Nephron progenitor cell (in vitro differentiated cells): ENCODE measurements at places on chromosomes 4 and X.

GRCh38 chrX:64427787-64428186 is 32.5 kb upstream of the MTMR8 start:
- DNase-seq, result no peak

DNA sequence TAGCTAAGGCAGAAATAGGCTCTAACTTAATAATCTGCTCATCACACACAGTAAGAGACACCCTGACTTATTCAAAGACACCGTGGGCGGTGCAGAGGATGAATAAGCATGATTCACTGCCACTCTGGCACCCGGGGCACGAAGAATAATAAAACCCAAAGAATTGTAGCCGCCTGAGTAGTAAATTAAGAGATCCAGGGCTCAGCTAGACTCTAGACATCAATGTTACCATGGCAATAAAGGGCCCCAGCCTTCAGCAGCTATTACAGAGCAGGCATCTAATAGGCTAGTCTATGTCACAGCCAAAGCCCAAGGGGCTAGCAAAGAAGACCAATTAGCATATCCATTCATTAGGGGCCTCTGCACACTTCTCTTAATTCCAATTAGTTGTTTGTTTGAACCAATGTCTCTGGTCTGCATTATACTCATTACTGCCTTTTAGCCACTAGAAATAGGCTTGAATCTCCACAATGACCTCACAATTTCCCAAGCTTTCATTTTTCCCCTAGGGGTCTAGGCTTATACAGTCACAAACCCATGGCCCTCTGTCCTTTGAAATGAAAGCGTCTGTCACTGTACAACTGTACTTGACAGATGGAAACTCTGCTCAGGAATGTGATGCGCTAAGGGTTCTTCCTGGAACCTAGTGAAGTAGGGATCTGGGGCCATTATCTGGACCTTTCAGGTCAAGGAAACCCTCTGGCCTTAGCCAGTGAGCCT is 3.0 kb upstream of the ATP1B4 start:
- DNase-seq, result peak; percentile 9

DNA sequence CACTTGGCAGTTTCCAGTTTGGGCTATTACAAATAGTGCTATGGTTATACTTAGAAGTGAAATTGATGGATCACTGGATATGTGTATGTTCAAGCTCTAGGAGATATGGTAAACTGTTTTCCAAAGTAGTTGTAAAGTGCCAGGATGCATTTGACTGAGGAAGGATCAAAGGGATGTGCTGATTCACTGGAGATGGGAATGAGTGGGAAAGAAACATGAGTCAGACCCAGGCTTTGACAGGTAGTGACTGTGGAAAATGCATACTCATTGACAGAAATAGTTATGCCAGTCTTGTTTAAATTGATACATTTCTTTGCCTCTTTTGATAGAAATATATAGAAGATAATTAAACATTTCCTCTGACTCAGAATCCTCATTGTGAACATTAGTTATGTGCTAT is 77.9 kb downstream of the CEP135 start:
- no peak for DNase-seq

- DNase-seq, result no peak
Measured at GRCh38 chr4:105644257-105644656, 64.2 kb downstream of the INTS12 start.

- no peak for DNase-seq
Measured at GRCh38 chr4:33149658-33150524, 2429.7 kb downstream of the PCDH7 start.

DNA sequence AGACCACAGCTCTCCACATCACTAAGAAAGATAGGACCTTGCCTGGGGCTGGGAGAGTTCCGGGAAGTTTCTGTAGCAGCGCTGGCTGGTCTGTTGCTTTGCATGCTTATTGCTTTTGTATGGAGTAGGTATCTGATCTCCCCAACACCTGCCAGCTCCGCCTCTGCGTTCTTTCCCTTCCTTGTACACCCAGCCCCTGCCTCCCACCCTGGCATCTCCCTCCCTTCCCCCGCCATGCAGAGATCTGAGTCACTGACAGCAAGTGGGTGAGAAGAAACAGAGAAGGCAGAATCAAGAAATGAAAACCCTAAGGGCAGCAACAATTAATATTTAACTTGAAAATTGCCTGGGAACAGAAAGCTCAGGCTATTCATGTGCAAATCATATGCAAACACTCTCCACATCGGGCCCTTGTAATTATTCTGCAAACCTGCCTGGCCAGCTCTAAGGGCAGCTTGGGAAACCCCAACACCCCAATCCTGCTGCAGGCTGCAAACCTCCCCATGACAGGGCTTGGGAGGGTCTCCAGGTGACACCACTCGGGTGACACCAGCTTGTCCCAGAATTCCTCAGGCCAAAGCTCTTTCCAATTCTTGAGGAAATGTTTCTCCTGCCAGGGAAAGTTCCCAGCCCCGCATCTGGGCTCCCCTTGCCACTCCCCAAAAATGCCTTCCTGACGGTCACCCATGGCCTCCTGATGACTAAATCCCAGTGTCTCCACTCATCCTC is 257.2 kb downstream of the FBXW7 start:
- DNase-seq, result no peak
